ENCODE measurements at places on chromosomes 7 and 10.

- no peak for DNase-seq
These were observed 12.3 kb downstream of the CAV2 start for GRCh38 chr7:116511552-116512519.

DNA sequence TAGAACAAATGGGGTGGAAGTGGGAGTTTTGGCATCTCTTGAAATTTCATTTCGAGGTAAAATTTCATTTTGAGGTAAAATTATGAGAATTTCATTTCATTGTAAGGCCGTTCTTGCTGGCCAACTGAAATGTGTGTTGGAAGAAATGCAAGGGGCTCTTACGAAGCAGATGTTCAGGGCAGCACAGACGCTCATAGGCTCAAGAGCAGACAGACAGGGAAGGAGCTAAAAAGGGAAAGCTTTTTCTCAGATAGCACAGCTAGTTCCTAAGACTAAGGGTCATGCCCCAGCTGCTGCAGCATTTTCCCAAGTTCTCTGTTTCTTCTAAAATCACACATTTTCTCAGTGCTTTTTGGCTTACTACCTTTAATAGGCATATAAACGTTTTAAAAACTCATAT, 65.1 kb upstream of the SFMBT2 start:
- DNase-seq: no peak

GRCh38 chr7:75966190-75966961, 28.0 kb downstream of the TMEM120A start:
- peak; percentile 59 for DNase-seq

DNA sequence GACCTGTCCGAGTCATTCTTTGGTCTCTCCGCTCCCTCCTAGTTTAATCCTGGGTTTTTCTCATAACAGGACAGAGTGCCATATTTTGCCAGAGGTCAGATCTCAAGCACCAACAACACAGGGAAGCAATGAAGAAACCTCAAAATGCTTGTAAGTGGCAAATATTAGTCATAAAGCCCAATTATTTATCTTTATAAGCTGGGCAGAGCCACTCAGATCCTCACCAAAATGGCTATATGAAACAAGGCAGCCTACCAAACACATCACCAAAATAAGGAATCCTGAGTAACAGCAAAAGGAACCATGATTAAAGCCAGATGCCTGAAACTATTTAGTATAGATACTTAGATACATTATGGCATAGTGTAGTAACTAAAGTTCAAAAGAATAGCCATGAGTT, 4.7 kb downstream of the ECD start:
- peak; percentile 2 for DNase-seq

GRCh38 chr7:123974326-123974908, 49.4 kb downstream of the SPAM1 start:
- no peak for DNase-seq

DNA sequence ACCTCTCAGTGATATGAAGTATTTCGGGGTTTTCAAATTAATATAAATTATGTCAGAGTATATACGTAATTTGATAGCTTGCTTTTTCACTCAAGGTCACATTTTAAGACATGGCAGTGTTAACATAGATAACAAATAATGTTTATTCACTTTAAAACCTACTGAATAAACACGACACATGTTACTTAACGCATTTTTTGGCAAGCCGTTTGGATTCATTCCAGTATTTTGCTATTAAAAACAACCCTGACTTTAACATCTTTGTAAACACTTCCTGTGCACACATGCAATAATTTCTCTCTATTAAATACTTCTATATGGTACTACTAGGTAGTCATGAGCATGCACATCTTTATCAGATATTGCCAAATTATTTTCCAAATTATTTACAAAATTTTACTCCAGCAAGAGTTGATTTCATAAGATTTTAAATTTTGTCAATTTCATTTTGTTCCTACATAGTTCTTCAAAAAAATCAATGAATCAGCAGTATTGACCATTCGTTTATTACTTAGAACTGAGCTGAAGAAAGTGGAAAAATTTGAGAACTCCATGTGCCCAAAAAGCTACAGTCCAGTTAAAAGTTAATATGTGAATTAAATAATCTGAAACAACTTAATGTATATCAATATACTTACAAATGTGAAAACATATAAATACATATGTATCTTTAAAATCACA, 26.8 kb upstream of the THSD7A start:
- no peak for DNase-seq

DNA sequence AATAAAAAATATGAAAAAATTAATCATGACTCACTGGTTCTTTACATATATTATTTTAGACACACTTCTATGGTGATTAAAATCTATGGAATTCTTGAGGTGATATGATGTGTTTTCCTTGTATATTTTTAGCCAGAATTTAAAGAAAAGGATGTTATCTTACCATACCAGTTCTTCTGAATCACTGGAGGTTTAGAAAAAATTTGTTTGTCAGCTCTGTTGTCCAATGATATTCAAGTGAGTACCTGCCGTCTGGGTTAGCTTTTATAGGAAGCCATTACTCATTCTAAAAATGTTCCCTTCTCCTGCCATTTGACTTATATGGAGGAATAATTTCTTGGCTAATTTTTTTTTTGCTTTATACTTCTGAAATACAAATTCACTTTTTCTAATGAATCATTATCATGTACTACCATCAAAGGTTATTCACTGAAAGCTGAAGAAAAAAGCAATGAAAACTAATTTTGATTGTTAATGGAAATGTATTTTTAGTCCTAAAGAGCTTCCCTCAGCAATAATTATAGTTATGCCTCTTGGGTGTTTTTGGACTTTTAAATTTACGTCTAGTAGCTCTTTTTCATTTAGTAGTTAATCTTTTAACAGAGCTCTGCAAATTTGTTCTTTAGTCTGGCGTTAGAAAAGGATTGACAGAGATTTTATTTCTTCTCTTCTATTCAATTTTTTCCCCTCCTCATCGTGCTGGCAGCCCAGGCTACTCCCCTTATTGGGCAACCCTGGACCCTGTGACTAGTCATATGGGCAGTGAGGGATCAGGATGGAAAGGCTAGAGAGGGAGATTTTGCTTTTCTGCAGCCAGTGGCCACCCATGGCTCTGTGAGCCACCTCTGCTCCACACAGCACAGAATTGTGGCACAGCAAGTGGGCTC, 434.2 kb downstream of the LRMDA start:
- DNase-seq: no peak

GRCh38 chr7:145729691-145730090, 386.9 kb upstream of the CNTNAP2 start:
- DNase-seq: no peak

- no peak for DNase-seq
These were observed 24.6 kb upstream of the WNT2 start for GRCh38 chr7:117347480-117347879.

DNA sequence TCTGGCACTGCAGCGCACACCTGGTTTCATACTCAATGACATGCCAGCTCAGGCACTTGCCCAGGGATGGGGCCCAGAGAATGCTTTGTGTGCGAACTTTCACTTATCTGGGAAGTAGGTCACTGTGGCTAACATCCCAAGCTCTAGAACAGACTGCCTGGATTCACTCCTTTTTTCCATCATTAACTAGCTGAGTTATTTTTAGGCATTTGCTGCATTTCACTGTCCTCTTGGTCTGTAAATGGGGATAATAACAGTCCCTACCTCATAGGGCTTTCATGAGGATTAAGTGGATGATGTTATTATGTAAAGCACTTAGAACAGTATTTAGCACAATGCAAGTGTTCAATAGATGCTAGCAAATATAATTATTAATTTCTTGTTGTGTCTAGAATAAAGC, 98.7 kb upstream of the DOCK1 start:
- no peak for DNase-seq

GRCh38 chr7:78794101-78794500, 659.4 kb downstream of the MAGI2 start:
- no peak for DNase-seq

DNA sequence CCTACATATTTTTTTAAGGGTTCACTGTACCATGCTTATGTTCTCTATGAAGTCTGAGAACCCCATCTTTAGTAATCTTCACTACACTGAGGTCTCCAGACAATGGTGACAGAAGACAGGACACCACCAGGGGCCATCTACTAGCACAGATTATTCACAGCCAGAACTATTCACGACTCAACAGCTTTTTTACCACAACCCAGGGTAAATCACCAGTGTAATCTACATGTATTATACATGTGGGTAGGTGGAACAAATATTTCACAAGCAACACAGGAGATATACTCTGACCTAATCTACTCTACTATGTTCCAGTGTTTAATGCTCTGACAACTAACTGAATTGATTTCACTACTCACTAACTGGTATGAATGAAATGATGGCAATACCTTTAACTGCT, 136.1 kb downstream of the ELMO1 start:
- DNase-seq: no peak

DNA sequence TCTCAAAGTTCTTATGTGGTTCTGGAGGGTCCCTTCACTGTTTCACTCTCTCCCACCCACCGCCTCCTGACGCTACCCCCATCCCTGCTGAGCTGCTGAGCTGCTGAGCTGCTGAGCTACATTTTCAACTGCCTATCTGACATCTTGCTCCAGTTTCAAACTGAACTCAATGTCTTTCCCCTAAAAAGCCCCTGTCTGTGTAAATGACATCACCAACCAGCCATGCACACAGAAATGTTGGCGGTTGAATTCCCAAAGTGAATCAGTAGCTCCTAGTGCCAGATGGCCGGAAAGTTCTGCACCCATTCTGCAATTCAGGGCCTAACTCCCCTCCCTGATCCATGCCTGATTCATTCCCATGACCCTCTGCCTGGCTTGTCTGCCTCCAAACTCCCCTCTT, 71.2 kb downstream of the WNT2 start:
- DNase-seq: peak; percentile 47

DNA sequence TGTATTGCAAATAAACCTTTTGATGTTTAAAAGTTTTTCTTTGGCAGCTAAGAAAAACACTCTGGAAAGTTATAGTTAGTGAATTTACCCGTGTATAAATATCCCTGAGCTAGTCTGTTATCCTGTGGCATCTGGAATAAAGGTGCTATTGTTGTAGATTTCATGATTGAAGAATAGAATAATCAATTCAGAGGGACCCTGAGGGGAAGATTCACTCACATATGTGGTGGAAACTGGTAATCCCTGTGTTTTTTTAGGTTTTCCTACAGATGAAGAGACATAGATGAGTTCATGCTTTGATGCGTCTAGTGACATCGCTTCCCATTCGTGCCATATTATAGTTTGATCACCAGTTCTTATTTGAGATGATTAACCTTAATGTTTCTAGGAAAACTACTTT, 164.6 kb downstream of the TWIST1 start:
- no peak for DNase-seq

DNA sequence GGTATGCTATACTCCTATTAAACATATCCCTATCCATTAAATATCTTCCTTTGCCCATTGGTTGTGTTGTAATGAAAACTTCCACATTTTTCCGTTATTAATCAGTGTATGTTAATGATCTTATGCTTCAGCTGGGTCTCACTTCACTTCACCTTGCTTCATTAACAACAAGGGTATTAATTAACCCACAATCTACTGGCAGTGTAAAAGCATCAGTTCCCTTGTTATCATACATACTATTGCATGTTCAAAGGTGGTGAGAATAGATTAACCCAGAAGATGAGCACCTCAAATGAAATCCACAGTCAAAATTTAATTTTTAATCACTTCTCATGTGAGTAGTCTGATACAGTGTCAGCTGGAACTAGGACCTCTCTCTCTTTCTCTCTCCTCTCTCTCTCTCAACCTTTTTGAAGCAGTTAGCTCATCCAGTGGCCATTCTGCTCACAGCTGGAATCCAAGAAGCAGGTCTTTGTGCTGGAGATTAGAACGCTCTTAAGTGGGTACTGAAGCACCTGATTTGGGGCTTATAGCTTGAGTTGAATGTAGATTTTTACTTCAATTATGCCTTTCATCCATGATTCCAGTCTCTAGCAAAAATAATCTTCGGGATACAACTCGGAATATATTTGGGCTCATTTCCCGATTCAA, 172.3 kb downstream of the RAPGEF5 start:
- DNase-seq: no peak
